ENCODE measurements at places on chromosomes 1 and 21. TPM values are rescaled to one million over a fixed set of nuclear protein-coding genes. Genes with fewer than 3 reads are reported as not detected.

FLG2 gene
- 0.03 TPM for polyA plus RNA-seq

GRCh38 chr1:171422511-171422910 lies 62.8 kb upstream of the PRRC2C start:
- DNase-seq: no peak

OR2L2 gene
- polyA plus RNA-seq: 0.06 TPM

DNA sequence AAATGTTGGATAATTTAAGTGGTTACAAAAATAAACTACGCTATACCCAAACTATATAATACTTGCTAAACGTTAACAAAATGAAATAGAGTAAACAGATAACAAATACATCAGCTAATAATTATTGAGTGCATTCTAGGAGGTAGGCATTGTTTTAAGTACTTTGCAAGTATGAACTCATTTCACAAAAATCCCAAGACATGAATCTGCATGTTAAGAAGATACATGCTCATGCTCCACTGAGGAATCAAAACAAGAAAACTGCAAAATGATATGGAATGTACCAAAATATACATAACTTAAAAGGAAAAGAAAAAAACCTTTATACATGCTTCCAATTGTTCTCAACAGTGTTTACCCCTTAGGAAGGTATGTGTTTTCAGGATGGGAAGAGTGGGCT lies 2.5 kb downstream of the FRRS1 start:
- no peak for DNase-seq

RGS18 gene
- polyA plus RNA-seq: 2.0 TPM

OTUD3 gene
- polyA plus RNA-seq: 5.3 TPM

DNA sequence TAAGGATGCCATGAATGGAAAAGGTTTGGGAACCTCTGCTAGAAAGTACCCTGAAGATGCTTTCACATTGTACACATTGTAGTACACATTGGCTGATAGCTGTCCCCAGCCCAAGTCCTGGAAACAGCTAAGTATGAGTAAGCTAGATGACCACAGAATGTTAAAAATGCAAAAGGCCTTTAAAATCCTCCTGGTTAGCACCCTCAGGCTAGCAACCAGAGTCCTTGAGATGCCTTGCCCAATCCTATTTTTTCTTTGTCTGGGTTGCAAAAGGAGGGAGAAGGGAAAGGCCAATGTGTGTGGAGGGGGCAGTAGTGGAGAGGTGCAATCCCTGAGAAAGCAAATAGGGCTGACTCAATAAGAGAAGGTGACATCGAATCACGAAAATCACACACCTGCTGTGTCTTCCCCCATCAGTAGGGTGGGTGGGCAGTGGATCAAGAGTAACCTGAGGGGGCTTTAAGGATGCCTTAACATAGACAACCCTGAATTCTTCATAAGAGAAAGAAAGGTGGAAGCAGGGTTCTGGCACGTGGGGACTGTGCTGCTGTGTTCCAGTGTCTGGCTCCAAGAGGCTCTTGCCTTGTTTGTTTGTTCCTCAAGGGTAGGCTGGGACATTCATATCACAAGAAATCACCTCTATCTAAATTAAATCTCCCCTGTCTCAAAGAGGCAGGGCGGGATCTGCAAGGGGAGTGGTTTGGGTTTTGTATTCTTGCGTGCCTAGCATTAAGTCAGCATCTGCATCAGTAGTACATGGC lies 266.2 kb upstream of the PLXNA2 start:
- no peak for DNase-seq

FAM163A gene
- polyA plus RNA-seq: 0.24 TPM

DNA sequence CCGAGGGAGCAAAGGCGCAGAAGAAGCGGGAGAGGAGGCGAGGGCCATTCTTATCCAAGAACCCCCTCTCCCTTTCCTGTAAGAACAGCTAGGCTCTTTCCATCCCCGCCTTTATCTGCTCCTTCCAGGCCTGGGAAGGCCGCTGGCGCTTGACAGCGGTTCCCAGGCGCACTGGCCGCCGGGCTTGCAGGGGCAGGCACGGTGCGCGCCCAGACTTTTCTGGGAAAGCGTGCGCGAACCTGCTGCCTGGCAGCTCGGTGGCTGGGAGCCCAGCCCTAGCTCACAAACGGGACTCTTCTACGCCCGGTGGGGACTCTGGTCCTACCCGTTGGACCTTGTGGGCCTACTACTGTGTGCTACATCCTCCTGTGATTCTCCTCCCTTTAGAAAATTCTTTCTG lies 8.8 kb upstream of the IFNLR1 start:
- DNase-seq: no peak

DNA sequence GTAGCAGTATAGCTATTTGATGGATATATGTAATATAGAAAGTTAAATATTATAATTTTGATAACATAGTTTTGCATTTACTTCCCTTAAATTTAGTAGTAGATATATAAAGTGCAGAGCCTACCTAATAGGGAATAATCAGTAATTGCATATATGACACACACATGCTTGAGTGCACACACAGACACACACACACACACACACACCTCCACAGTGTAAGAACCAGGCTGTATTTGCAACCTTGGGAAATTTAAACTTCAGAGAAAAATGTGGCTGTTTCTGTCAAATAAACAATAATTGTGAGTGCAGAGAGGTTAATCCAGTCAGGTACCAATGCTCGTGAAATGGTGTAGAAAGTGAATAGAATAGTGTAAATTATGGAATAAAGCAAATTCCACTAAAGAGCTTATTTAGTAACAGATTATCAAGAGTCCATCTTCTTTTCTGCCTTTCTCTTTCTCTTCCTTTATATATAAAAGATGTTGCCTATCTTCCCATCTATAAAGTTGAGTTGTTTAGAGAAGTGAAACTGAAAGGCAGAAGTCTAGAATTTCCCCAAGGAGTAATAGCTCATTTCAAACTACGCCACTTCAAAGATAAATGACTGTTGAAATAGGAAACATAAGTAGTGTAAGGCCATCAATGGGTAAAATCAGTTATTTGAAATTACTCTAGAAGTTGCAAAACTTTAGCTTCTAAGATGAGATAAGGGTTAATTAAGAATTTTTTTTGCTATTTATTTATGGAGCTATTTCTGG lies 273.7 kb downstream of the SRGAP2C start:
- DNase-seq: no peak

GRCh38 chr1:81097860-81098259 lies 702.9 kb upstream of the ADGRL2 start:
- DNase-seq: no peak

DNA sequence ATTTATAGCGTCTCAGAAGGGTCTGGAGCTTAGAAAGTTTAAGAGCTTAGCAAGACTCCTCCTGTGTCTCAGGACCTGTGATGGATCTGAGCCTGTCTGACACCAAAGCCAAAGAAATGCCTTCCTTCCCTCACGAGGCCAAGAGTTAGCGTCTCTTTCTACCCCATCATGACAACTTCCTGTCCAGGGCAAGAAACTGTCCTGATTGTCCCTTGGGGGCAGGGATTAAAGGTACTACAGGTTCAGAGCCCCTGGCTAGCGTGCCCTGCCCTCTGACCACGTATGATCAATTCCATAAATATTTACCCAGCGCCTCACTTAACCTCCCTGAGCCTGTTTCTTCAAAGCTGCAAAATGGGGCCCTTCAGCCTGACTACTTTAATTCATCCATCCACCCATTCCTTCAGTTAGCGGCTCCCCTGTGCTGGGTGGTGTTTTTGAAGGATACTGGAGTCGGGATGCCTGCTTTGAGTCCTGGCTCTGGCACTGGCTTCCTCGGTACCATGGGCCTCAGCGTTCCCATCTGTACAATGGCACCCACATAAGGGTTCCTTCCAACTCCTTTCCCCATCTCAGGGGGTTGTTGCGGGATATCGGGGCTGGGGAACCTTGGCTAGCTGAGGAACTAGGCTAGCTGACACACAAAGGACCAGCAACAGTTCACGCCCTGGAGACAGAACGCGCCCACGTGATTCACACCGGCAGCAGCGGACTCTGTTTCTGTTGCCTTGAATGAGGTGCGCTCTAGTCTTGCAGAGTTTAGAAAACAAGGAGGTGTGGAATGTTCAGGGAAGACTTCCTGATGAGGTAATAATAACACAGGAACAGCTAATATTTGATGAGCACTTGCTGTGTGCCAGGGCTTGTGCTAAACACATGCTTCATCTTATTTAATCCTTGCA lies 23.0 kb upstream of the EPHA2 start:
- DNase-seq: no peak

GRCh38 chr1:171507435-171507834 lies 22.1 kb downstream of the PRRC2C start:
- DNase-seq: no peak

GRCh38 chr1:7224644-7225043 lies 439.4 kb downstream of the CAMTA1 start:
- DNase-seq: no peak

GBP6 gene
- not detected for polyA plus RNA-seq

GRCh38 chr21:41921021-41921420 lies 32.8 kb downstream of the C2CD2 start:
- DNase-seq: no peak

DNA sequence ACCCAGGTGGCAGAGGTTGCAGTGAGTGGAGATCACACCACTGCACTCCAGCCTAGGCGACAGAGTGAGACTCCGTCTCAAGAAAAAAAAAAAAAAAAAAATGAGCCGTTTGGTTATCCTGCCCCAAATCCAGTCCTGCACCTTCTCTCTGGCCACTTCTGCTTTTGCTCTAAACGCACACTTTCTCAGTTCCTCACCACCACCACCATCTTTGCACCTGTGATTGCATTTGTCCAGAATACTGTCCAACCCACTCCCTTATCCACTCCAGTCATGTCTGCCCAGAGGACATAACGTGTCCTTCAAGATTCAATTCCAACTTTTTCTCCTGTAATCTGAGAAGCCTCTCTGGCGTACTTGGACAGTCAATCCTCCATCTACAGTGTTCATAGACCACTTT lies 2.2 kb upstream of the NEK2 start:
- DNase-seq: no peak

GIPC2 gene
- 0.90 TPM for polyA plus RNA-seq

DNA sequence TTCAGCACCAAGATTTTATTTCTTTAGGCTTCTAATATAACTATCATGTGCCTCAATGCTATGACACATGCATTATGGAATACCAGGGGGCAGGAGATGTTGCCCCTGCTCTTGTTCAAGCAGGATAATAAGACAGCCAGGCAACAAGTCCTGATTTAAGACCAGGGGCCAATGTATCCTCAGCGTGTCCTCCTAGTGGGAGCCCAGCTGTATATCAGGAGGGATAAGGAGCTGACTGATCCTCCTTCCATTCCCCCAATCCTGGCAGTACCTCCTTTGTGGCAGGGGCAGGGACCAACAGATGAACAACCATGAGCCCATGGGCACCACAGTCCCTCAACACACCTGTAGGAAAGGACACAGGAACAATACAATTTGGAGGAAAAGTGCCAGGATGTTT lies 29.3 kb downstream of the SORT1 start:
- DNase-seq: no peak

GRCh38 chr1:110956586-110956985 lies 7.1 kb downstream of the LRIF1 start:
- DNase-seq: no peak

Measured in muscle of back (tissue), 13 donors.